Kasumi-1 (cell line): ENCODE measurements at places on chromosomes 1 and 21.

DNA sequence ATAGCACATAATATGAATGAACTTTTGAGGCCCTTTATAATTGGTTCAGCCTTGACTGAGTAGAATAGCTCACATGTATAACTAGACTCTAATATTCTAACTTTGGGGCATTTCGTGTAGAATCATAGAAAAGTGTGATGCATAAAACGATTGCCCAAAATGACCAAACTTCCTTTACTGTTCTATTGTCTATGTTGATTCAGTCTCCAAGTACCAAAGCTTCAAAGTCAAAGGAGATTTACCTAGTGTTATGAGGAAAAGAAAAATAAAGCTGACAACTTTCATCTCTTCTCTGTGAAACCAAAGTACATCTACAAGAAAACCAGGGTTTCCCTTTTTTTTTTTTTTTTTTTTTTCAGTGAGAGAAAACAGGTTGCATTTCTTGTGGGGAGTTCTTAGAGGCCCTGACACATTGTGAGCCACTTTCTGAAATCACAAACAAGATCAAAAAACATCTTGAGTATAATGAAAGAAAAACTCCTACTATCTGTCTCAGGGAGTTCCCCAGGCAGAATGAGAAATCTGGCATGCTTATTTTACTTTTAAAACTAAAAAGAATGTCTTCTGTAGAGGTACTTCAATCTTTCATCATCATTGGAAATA, 183.4 kb downstream of the TNFSF18 start:
- no peak for DNase-seq

GRCh38 chr21:41858466-41859296, 20.5 kb downstream of the PRDM15 start:
- DNase-seq = no peak

DNA sequence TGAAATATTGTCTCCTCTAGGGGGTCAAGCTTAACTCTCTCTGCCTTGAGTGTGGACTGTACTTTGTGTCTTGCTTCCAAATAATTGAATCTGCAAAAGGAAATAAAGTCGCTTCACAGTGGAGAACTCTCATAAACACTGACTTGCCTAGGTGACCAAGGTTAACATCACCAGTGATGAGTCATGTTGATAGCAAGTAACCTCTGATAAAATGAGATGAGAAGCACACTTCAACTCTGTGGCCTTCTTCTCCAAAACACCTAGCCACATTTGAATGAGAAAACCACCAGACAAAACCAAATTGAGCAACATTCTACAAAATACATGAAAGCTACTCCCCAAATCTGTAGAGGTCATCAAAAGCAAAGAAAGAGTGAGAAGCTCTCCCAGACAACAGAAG, 37.6 kb downstream of the PDE4B start:
- DNase-seq = no peak

GRCh38 chr1:178599745-178600144, 86.8 kb downstream of the TEX35 start:
- no peak for DNase-seq

GRCh38 chr1:150009604-150010392, 728 bp downstream of the OTUD7B start:
- peak; percentile 45 for DNase-seq

- DNase-seq = no peak
Observed at GRCh38 chr1:10402729-10403274, 3.9 kb downstream of the PGD start.

DNA sequence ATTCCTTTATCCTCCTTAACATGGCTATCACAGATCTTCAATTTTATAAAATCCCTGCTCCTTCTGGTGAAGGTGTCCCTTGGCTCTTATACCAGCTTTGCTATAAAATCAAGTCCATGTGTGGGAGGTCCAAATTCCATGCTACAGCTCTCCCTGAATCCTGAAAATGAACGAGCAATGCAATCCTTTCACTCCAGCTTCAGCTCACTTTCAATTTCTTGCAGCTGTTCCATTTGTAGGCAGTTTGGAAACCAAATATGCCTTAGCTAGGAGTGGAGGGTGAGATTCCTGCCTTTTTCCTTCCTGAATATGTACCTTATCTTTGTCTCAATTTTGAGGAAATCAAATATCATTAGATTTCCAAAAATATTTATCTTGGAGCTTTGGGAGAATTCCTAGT, 402.6 kb downstream of the TTLL7 start:
- no peak for DNase-seq

- no peak for DNase-seq
Observed at GRCh38 chr1:150154143-150154542, 4.4 kb downstream of the PLEKHO1 start.

GRCh38 chr1:91760512-91760911, 125.4 kb downstream of the TGFBR3 start:
- DNase-seq = no peak

GRCh38 chr1:93750955-93751354, 69.3 kb upstream of the BCAR3 start:
- no peak for DNase-seq

GRCh38 chr1:177007437-177008161, 156.9 kb downstream of the ASTN1 start:
- DNase-seq = no peak

DNA sequence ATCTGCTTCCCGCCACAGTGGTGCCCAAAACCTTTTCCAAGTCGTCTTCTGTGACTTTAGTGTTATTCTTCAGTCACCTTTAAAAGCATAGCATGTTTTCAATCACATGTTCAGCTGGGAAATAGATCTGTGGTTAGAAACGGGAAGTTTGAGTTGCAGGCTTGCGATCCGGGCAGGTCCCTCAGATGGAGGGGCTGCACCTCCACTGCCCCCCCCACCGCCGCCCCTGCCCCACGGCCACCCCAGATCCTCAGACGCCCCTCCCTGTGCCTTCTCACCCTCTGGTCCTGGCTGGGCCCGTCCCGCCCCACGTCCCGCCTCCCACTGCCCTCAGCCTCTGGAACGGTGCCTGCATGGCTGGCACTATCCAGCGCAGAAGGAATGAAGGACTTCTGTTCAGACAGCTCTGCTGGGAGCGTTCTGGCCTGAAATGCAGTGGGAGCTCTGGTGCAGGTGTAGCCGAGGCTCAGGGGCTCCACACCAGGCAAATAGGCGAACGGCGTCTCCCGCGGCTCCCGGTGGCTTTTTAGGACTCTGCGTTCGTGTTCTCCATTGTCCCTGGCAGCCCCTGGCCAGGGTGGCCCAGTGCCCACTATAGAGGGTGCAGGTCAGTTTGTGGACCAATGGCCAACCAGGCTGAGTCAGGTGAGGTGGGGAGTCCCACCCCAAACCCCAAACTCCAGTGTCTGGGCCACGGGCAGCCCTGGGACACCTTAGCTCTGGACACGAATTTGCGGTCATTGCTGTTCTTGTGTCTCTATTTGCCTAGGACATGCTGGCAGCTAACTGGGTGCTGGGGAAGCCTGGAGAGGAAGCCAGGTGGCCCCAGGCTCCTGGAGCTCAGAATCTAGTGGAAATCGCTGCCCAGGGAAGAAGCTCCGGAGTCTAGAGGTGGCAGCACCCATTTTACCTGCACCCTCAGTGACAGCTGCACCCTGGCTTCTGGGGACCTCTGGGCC, 67.1 kb downstream of the FAAP20 start:
- DNase-seq = peak; percentile 55

DNA sequence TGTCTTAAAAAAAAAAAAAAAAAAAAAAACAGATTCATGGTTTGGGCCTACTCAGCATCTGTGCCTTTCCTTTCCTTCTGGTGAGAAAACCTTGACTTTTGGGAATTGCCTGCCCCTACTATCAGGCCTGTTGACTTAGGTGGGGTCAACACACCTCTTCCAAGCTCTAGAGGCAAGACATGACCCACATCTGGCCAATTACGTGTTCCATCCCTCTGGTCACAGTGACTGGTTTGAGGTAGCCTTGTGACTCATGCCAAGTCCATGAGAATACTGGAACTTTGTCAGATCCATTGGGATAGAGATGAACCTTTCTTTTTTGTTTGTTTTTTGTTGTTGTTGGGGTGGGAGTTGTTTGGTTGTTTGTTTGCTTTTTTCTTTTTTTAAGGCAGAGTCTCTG, 37.3 kb upstream of the KHDRBS1 start:
- no peak for DNase-seq

DNA sequence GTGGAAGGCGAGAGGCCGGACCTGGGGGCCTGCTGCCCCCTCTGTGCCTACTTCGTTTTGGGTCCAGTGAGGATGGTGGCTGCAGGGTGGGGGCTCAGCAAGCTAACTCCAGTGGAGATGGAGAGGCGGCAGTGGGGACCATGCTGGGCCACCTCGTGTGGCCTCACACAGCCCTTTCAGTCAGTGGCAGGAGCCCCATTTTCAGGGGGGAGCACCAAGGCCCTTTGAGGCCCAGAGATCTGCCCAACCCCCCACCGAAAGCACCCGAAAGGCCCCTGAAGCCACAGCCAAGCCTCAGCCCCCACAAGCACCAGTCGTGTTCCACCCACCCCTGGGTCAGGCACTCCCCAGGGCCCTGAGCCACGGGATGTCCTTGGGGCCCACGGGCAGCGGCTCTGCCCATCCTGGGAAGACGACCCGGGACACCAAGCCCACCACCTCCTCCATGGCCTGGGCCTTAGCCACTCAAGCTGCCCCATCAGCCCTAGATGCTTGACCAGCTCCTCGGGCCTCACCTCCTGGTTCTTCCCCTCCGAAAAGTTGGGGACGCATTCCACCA, 345 bp downstream of the FTCD start:
- DNase-seq = no peak

DNA sequence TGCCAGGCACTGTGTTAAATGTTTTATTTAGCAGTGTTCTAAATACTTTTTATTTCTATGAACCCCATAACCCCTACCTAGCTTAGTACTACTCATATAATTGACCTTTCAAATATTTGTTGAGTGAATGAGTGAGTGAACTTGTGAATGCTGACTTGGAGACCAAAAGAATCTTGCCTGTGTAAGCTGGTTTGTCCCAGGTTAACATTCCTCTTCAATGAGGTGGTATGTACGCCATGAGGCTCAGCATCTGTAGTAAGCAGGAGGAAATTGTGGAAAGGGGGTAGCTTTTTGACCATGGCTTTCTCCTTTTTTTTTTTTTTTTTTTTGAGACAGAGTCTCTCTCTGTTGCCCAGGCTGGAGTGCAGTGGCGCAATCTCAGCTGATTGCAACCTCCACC, 14.6 kb downstream of the MED18 start:
- no peak for DNase-seq

GRCh38 chr1:5525597-5526384, 466.4 kb downstream of the NPHP4 start:
- DNase-seq = no peak

GRCh38 chr1:214823311-214824117, 220.5 kb downstream of the CENPF start:
- DNase-seq = no peak

GRCh38 chr1:24900486-24900849, 29.6 kb downstream of the RUNX3 start:
- DNase-seq = no peak

GRCh38 chr1:113868387-113869083, 3.0 kb downstream of the PTPN22 start:
- no peak for DNase-seq

DNA sequence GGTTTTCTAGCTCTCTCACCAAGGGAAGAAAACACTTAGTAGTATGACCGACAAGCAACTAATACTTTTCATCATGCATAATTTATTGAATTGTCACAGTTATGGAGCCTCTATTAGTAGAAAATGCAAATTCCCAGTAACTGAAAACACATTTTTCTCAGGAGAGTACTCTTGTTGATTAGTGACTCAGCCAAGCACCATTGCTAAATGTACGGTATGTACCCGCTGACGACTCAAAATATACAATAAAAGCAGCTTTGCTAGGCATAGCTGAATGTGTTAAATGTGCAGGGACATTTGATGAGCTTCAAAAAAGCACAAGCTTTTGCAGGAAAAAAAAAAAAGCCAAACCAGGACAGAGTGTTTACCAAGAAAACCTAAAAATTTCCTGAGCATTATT, 63.9 kb downstream of the WDR64 start:
- DNase-seq = no peak

GRCh38 chr1:27015260-27015659, 2.6 kb upstream of the TENT5B start:
- DNase-seq = peak; percentile 59

DNA sequence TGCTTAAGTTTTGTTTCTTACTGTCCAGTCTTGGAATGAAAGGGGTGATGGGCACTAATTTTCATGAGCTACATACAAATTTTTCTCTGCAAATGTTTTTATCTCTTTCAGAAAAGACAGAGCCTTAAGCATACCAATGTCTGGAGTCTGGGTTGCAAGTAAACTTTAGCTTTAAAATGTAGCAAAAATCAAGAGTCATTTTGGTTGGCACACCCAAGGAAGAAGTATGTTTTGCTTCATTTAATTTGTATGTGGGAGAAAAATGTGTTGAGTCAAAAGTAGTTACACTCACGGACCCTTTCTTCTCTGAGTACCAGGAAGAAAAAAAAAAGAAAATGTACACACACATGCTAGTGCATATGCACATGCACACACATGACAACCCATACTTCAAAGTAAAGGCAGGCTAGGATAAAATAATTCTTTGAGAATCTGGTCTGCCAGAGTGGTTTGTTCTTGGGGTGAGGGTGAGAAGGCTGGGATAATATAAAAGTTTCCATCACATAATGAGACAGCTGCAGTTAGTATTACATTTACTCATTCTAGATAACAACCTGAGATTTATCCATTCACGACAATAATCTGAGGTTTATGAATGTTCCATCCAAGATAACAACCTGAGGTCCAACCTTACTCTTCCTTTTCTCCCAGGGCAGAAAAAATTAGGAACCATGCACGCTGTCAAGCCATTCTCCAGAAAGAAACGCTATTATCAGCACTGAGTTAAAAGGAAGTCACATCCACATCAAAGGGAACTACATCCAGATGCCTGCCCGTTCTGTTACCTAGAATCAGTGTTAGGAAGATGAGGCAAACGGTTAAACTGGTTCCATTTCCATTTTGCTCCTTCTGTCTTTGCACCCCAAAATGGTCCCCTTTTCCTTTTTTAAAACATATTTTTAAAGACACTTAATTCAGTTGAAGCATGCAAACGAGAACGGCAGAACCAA, 9.3 kb downstream of the DPYD start:
- no peak for DNase-seq

- no peak for DNase-seq
Observed at GRCh38 chr21:29074007-29074376, 544 bp upstream of the CCT8 start.

GRCh38 chr21:7947422-7947821, 2574.0 kb upstream of the TPTE start:
- DNase-seq = no peak

DNA sequence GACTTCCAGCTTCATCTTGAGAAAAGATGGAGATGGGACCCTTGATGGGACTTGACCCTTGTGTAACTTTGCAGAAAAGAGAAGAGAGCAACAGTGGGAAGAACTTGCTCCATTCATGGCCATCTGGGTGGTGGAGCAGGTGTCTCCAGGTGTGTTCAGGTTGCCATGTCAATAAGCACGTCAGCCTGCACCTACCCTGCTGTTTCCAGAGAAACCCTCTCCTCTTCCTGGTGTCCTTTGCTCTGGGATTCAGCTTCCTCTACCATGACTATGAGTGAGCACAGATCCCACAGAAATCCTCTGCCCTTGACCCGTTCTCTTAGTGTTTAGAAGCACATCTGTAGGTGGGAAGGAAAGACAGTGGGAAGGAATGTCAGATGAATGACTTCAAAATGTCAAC, 21.8 kb upstream of the OTUD3 start:
- no peak for DNase-seq

- DNase-seq = peak; percentile 64
Observed at GRCh38 chr1:52926864-52927211, 238 bp upstream of the SCP2 start.

- DNase-seq = peak; percentile 66
Observed at GRCh38 chr1:225660544-225660946, 7.6 kb upstream of the ENAH start.
